ENCODE measurements at places on chromosomes 3 and 15.

GRCh38 chr3:65078748-65079147 lies 390.9 kb upstream of the ADAMTS9 start:
- no peak for DNase-seq

DNA sequence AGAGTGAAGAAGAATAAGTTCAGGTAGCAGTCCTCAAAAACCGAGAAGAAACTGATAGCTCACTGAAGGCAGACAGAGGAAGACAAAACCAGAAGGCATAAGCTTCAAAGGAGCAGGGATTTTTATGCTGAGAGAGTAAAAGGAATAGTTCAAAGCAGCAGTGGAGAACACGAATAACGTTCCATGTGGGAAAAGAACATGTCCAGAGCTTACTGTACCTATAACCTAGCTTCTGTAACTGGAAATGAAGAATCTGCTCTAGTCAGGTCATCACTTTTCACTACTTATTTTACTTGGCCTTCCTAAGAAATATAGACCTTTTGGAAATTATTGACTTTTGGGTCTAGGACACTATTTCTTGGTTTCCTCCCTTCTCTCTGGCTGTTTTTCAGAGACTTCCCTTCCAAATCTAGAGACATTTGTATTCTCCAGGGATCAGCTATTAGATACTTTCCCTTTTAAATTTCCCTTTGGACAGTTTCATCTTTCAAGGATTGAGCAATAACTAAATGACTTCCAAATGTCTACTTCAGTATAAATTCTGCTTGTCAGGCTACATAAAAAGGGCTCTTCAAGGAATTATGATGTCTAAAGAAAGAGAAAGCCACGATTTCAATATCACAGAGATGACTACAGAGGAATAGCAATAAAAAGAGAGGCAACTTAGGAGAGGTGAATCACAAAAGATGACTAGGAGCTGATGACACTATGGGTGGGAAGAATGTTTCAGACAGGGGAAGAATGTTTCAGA lies 46.7 kb downstream of the UBE3A start:
- no peak for DNase-seq

- DNase-seq: no peak
These were observed 134.1 kb downstream of the EFHB start for GRCh38 chr3:19799887-19800286.

DNA sequence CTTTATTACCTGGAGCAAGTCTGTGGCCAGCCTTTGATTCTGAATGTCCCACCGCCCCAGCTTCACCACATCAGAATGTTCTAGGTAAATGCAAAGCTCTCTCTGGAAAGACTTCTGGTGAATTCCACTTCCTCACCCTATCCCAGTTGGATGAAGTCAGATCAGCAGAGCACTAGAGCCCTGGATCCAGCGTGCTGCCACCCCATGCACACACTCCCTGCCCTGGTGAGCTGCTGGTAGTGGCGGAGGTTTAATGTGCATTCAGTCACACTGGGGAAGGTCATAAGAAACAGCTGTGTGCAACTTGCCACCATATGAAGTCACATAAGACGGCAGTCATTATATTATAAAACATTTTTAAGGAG lies 16.3 kb upstream of the SLC41A3 start:
- DNase-seq: no peak

- DNase-seq: no peak
These were observed 471.8 kb upstream of the ARHGEF26 start for GRCh38 chr3:153649286-153649839.
